ENCODE measurements at places on chromosomes 13 and 19. TPM values are rescaled to one million over a fixed set of nuclear protein-coding genes. Genes with fewer than 3 reads are reported as not detected.

MPND gene
- 4.5 TPM for total RNA-seq

POU4F1 gene
- total RNA-seq, result not detected

KCNN4 gene
- 0.30 TPM for total RNA-seq

FXYD7 gene
- not detected for total RNA-seq
